ENCODE measurements at places on chromosomes 16 and 17. TPM values are rescaled to one million over a fixed set of nuclear protein-coding genes. Genes with fewer than 3 reads are reported as not detected.

Gene MAP2K6
- 3.4 TPM for total RNA-seq

Gene YBX2
- total RNA-seq = 0.67 TPM

Gene QPRT
- total RNA-seq = 5.7 TPM

DNA sequence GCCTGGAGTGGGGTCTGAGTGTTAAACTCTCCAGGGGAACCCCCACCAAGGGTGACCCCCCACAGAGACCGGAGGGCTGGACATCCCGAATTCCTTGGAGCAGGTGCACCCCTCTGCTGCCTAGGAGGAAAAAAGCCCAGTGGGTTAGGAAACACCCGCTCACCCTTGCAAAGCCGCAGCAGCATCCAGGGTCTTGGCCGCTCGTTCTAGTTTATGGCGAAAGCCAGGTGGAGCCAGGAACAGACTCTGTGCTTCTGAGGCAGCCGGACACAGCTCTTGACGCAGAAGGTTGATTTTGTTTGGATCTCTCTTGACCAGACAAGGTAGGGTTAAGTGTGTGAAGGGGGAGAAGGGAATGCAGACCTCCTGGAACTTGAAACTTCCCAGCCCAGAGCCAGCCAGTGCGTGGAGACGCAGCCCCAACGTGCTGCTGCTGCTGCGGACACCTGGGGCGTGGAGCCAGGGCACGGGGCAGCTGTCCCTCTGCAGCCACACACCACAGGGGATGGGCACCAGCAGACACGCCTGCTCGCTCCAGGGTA, 154.5 kb downstream of the LAT start:
- H3K27me3 ChIP-seq = no peaks in the 10 kb centered on the region
- peaks cover 12% of the 10 kb centered on the region for H3K36me3 ChIP-seq
- H3K4me1 ChIP-seq = peaks cover 6% of the 10 kb centered on the region
- DNase-seq = no peak
- no peak overlapping the region for H3K27ac ChIP-seq

Gene ARL5C
- not detected for total RNA-seq

DNA sequence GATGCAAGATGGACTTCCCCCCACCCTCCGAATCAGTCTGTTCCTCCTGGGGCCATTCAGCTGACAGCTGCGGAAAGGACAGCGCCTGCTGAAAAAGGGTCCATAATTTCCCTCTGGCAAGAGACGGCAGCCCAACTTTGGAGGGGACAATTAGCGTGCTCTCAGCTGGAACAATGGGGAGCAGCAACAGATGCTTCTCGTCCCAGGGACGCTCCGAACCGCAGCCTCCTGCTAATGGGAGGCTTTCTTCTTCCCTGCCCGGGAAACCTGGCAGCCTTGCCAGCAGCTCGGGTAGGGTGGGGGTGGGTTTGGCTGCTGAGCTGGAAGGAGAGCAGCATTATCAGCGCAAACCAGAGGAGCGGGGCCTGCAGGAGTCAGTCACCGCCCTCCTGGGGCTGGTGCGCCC, 500.0 kb upstream of the SALL1 start:
- DNase-seq = no peak
- H3K36me3 ChIP-seq = no peaks in the 10 kb centered on the region
- H3K4me3 ChIP-seq = no peak overlapping the region
- no peak overlapping the region for H3K27ac ChIP-seq
- H3K27me3 ChIP-seq = no peaks in the 10 kb centered on the region
- H3K4me1 ChIP-seq = no peaks in the 10 kb centered on the region
